ENCODE measurements at places on chromosomes 7 and 10.

DNA sequence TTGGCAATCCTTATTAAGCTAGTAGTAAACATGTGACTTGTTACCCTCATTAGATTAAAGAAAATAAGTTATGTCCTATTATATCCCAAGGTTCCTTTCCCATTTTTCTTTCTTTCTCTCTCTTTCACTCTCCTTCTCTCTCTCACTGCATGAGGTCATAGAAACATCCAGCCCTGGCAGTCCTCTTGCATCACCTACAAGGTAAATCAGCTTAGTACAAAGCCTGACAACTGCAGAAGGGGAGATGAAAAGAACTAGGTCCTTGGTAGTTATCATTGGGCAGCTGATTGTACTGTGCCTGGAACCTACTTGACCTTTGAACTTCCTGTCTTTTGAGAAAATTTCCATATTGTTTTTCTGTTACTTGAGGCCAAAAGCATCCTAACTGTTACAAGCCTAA is 307.9 kb upstream of the SP8 start:
- DNase-seq = no peak

- peak; percentile 53 for DNase-seq
Observed at GRCh38 chr7:786472-787255, 45.6 kb upstream of the SUN1 start.

- no peak for DNase-seq
Observed at GRCh38 chr10:86253091-86254072, 113.2 kb downstream of the GRID1 start.

DNA sequence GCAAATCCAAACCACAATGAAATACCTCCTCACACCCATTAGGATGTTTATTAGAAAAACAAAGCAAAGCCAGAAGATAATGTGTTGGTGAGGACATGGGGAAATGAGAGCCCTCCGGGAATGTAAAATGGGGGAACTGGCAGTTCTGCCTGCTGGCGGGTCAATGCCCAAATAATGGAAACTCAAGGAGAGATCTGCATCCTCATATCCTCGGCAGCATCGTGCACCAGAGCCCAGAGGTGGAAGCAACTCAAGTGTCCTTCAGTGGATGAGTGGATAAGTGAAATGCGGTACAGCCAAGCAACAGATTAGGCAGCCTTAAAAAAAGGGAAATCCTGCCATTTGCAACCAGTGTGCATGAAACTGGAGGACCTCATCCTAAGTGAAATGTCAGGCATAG is 325.2 kb downstream of the WDR37 start:
- DNase-seq = no peak

GRCh38 chr10:54666192-54666591 is 134.8 kb downstream of the PCDH15 start:
- DNase-seq = no peak

GRCh38 chr7:139648941-139649425 is 125.5 kb downstream of the CLEC2L start:
- no peak for DNase-seq

GRCh38 chr7:13981070-13981469 is 8.4 kb downstream of the ETV1 start:
- no peak for DNase-seq

GRCh38 chr10:33661580-33662336 is 327.3 kb upstream of the NRP1 start:
- no peak for DNase-seq

- DNase-seq = no peak
Observed at GRCh38 chr10:77308084-77308732, 329.4 kb downstream of the KCNMA1 start.

- no peak for DNase-seq
Observed at GRCh38 chr7:108079648-108080591, 50.2 kb downstream of the LAMB4 start.

DNA sequence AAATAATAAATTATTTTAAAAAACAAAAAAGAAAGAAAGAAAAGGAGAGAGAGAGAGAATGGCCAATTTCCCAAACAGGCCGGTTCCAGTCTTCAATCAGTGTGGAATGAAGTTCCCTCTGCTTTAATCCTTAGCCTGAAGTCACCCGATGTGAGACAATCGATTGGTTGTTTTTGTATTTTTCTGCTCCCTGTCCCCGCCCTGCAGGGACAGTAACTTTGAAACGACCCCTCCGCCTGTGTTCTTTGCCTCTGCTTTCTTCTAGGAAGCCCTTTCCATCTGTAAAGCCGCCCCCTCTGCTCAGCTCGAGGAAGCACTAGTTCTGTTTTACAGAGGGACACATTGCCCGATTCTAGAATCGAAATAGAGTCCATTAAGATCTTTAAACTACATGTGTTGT is 33.4 kb downstream of the FOXL3 start:
- DNase-seq = no peak
